ENCODE measurements at places on chromosomes 2 and 18.

DNA sequence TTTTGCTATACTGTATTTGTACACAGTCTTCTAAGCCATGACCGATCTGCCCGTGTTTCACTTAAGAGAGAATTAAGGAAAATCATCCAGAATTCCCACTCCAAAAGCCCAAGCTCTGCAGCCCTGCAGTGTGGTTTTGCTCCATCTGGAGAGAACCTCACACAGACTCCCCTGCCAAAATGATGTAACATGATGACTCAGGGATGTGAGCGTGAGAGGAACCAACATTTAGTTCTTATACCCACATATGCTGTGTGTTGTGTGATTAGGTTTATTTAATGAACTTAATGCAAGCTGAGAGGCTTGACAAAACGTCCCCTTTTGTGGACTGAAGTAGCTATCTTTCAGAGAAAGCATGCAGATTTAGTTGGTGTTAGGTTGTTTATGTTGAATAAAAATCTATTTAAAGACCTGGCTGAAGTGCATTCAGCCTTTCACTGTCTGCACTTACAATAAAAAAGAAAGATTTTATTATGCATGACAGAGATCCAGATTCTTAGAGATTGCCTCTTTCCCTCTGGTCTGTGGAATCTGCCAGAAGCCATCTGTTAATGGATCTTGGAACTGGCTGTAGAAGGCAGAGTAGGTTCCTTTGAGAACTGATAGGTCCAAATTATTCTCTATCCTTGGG, 6.3 kb downstream of the RAB12 start:
- peak; percentile 56 for DNase-seq

GRCh38 chr18:74316257-74317170, 875 bp downstream of the C18orf63 start:
- DNase-seq: no peak

DNA sequence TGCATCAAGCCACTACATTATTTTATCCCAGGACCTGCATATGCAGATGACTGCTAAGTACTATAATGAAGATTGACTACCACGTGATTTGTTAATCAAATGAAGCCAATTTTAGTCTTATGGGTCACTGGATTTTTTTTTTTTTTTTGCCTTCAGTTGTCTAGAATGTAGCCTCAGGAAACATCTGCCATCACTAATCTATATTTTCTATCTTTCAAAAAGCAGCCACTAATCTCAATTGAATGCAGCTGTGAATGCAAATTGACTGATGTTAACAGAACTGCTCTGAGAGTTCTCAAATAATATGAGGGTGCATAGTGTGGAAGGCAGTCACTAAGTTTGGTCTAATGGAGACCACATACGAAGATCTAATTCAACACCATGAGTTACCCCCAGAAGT, 106.3 kb downstream of the ABCA12 start:
- DNase-seq: no peak

- no peak for DNase-seq
Measured at GRCh38 chr2:150477347-150477746, 10.1 kb downstream of the RND3 start.

- DNase-seq: no peak
Measured at GRCh38 chr2:24932715-24933114, 12.7 kb upstream of the ADCY3 start.

DNA sequence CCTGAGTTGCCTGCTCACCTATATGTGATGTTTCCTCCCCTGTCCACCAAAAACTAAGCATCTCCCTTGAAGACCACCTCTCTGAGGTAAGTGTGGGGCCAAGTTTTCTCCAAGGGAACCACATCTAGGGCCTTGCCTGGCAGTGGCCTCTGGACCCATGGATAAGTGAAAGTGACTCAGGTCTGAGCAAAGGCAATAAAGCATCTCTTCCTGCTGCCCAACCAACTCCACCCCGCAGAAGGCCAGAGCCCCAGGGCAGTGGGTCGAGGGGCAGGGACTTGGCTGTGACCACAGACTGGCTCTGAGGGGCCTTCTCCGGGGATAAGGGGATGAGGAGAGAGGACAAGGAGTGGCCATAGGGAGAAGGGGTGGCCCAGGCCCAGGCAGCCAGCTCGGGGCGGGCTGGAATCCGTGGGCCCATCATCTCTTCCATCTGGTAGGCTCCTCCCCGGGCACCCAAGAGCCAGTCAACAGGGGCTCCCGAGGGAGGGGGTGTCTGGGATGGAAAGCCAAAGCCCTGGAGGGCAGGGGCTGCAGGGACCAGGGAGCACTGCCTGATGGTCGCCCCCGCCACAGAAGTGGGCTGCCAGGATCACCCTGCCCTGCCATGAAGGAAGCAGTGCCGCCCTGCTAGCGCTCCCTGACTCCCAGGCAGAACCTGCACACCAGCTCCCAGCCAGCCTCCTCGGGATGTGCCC, 33.4 kb downstream of the EMX1 start:
- DNase-seq: no peak

- DNase-seq: no peak
Measured at GRCh38 chr2:105675841-105676240, 68.9 kb upstream of the NCK2 start.

GRCh38 chr18:286515-287310, 18.9 kb upstream of the THOC1 start:
- DNase-seq: peak; percentile 20

DNA sequence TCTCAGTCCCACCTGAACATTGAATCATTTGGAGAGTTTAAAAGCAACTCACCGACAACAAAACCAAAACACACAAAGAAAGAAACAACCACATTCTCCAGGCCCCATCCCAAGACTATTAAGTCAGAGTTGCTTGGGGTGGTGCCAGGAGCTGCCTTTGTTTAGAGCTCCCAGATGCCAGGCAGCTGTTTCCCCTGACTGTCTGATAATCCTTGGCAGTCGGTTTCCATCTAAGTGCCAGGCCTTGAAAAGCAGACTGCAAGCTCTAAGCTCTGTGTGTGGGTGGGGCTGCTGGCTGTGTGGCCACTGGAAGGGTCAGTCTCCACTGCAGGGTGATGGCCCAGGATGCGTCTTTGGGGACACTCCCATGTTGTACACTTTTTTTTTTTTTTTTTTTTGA, 255.3 kb upstream of the AGAP1 start:
- DNase-seq: no peak

Measured in NCI-H774 (cell line).